Testis (tissue), 5 donors: ENCODE measurements at places on chromosomes 6 and 20. TPM values are rescaled to one million over a fixed set of nuclear protein-coding genes. Genes with fewer than 3 reads are reported as not detected.
A peak's percentile ranks its signal among the peaks of the same experiment; 100 is the strongest.

- no peaks in the 10 kb centered on the region for H3K27me3 ChIP-seq
- no peak overlapping the region for H3K4me3 ChIP-seq
- no peaks in the 10 kb centered on the region for H3K4me1 ChIP-seq
Observed at GRCh38 chr6:1850840-1851157, 241.1 kb downstream of the FOXC1 start.

GRCh38 chr6:24831771-24832716, 33.3 kb upstream of the ARMH2 start:
- no peaks in the 10 kb centered on the region for H3K36me3 ChIP-seq
- H3K4me1 ChIP-seq: peaks cover 41% of the 10 kb centered on the region
- peak overlapping the region; percentile 47 for H3K27ac ChIP-seq
- no peak for DNase-seq

DNA sequence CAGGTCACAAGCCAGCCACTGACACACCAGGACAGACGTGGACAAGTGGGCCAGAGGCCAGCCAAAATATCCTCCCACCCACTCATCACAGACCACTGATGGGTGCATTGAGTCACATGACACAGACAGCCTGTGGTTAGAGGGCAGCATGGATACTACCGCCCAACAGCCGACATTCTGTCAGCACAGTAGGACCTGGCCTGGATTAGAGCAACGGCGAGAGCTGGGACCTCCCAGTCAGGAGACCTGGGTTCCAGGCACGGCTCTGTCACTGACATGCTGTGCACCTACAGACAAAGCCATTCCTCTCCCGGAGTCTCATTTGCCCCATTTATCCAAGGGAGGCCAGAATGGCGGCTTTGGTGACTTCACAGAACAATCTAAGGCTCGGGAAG, 8.0 kb downstream of the ZNF335 start:
- no peak overlapping the region for H3K4me3 ChIP-seq
- H3K36me3 ChIP-seq: no peaks in the 10 kb centered on the region
- no peaks in the 10 kb centered on the region for H3K4me1 ChIP-seq
- no peak overlapping the region for H3K27ac ChIP-seq
- H3K27me3 ChIP-seq: no peaks in the 10 kb centered on the region

Gene DACT2
- 2.0 TPM for total RNA-seq

DNA sequence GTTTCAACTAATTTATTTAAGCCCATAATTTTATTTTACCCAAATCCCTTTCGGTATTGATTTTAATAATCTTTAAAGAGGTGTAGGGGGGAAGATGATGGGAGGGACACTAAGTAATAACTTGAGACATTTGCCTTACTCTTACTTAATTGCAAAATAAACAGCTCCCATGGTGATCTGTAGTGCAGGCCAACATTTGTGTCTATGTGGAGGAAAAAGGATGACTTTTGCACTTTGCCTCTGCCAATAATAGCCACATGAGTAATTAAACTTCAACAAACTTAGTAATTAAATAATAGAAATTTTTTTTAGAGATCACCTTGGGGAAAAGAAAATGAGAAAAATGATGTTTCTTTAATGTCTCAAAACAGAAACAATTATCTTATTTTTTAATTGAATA, 29.9 kb upstream of the CD2AP start:
- DNase-seq: no peak
- no peaks in the 10 kb centered on the region for H3K4me1 ChIP-seq
- H3K4me3 ChIP-seq: no peak overlapping the region
- no peaks in the 10 kb centered on the region for H3K27me3 ChIP-seq
- H3K36me3 ChIP-seq: no peaks in the 10 kb centered on the region
- no peak overlapping the region for H3K27ac ChIP-seq

Gene ITPR3
- 80.3 TPM for total RNA-seq

- H3K27me3 ChIP-seq: no peaks in the 10 kb centered on the region
- H3K36me3 ChIP-seq: no peaks in the 10 kb centered on the region
- H3K4me1 ChIP-seq: no peaks in the 10 kb centered on the region
- H3K4me3 ChIP-seq: no peak overlapping the region
- no peak overlapping the region for H3K27ac ChIP-seq
Observed at GRCh38 chr6:5103250-5103649, 18.1 kb downstream of the PPP1R3G start.
